ENCODE measurements at places on chromosomes 2 and 18.

DNA sequence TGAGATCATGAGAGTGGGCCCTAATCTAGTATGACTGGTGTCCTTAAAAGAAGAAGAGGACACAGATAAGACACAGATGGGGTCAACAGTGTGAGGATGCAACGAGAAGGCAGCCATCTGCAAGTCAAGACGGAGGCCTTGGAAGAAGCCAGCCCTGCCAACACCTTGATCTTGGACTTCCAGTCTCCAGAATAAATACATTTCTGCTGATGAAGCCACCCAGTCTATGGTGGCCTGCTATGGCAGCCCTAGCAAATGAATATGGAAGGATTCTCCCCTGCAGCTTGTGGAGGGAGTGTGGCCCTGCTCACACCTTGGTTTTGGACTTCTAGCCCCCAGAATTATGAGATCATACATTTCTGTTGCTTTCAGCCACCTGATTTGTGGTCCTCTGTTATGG lies 12.3 kb downstream of the CTIF start:
- DNase-seq = no peak

DNA sequence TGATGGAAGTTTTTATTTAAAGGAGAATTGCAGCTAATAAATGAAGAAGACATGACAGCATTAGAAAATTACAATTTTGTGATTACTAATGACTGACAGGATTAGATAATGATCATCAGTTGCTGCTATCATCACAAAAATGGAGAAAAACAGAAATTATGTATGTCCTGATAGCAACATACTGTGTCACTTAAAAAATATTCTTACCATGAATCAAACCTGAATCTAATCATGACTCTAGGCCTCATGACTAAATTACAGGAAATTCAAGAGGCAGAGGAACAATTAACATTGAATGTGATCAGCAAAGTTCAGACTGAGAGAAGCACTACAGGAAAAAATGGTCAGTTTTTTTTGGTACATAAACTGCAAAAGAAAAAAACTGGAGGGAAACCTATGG lies 147.8 kb downstream of the PMAIP1 start:
- DNase-seq = no peak

DNA sequence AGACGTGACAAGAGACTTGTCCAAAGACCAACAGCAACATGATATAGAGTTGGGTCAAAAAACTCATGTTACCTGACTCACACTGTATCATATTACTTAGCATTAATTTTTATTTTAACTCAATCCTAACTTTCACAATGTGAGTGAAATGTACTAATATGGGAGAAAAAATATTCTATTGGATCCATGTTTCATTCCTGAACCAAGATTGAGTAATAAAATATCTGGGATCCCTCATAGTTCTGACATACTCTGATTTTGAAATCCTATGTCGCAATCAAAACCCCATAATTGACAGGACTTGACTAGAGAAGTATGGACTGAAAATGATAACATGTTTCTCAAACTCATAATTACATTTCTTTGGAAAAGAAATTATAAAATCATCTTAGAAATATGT lies 190.4 kb downstream of the RIT2 start:
- DNase-seq = no peak

DNA sequence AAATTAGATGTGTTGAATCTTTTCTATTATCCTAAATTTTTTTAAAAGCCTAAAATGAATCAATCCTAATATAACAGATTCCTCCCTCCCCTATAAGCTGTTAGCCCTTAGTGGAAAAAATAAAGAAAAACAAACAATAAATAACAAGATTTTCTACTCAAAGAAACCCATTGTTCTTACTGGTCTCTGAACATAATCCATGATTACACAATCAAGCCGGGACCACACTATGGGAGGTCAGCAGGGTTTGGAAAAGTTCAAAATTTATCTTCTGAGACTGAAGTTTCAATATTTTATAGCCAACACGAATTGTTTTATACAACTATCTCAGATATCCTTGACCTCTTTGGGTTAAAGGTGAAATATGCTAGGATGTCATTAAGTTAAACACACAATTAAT lies 57.9 kb downstream of the DPP4 start:
- DNase-seq = no peak

DNA sequence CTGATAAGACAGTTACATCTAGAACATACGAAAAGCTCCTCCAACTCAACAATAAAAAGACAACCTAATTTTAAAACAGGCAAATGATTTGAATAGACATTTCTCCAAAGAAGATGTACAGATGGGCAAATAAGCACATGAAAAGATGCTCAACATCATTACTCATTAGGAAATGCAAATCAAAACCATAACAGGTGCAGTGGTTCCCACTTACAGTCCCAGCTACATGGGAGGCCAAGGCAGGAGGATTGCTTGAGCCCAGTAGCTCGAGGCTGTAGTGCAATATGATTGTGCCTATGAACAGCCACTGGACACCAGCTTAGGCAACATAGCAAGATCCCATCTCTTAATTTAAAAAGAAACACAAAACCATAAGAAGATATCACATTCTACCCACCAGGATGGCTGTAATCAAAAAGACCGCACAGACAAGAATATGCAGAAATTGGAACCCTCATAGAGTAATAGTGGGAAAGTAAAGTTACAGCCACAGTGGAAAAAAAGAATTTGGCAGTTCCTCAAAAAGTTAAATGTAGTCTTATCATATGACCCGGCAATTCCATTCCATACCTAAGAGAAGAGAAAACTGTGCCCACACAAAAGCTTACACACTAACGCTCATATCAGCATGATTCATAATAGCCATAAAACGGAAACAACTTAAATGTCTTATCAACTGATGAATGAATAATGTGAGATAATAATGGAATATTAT lies 30.5 kb upstream of the ARMC9 start:
- no peak for DNase-seq

DNA sequence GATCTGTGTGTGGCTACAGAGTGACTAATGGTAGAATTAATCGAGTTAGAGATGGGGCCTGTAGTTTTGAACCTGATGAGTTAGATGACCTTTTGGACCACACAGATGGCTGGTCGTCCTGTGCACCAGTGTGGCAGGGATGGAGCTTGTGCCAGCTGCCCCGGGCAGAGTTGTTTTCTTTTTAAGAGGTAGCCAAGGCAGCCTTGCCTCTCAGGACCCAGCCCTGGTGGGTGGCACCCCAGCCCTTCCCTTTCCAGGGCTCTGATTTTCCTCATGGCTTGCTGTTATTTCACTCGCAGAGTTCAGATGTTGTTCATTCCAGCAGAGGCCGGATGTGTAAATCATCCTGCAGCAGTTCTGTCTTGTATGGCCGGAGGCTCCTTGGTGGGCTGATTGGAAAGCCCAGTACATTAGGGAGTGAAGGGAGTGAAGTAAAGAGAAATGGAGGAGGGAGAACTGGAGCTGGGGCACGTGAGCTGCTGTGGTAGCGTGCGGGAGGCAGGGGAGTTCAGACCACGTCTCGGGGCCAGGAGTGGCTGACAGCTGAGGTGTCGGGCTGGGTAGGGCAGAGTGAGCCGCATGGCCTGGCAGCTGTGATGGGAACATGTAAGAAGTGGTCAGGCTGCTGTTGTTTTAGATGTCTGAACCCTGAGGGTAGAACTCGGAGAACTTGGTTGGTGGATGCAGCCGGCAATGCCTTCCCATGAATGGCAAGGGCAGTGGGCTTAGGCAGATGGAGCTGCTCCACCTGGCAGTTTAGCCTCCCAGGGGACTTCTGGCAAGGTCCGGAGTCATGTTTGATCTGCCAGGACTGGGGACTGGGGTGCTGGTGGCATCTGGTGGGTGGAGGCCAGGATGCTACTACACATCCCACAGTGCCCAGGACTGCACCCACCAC lies 28.8 kb downstream of the ASAP2 start:
- DNase-seq = no peak

- DNase-seq = no peak
Measured at GRCh38 chr2:143706354-143706753, 577.1 kb downstream of the ARHGAP15 start.

- peak; percentile 81 for DNase-seq
Measured at GRCh38 chr2:72367530-72368225, 220.0 kb upstream of the CYP26B1 start.

DNA sequence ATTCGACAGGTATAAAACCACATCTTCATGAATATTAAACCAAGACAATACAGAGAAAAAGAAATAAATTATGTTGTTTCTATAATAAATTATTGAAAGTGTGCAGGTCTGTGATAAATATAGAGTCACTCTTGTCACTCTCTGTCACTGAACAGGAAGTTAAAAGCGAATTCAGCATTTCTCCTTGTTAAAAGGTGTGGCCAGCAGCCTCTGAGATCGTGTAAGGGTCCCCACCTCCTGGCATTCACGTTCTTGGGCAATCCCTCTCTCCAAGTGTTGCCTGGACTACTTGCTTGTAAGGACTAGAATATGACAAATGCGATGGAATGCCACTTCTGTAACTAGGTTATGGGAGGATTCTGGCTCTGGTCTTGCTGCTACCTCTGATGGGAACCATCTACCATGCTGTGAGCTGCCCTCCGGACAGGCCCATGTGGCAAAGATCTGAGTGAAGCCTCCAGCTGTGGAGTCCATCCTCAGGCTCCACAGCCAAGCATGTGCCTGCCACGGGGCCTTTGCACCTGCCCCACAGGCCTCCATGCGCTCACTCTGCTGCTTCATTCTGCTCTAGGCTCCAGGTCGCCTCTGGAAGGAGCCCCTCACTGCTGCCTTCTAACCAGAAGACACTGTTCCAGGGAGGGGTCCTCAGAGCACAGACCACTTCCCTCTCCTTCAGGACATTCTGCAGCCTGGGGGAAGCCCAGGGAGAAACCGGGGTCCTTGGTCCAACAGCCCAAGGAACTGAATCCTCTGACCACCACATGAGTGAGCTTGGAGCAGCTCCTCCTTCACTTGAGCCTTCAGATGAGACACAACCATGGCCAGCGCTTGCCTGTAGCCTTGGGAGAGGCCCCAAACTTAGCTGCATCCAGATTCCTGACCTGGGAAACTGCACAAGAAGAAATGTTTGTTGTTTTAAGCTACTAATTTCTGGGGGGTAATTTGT lies 202.9 kb upstream of the HDAC4 start:
- no peak for DNase-seq

GRCh38 chr2:216555274-216555673 lies 56.6 kb downstream of the RPL37A start:
- peak; percentile 14 for DNase-seq

GRCh38 chr2:99734236-99734635 lies 244.4 kb upstream of the REV1 start:
- DNase-seq = no peak

DNA sequence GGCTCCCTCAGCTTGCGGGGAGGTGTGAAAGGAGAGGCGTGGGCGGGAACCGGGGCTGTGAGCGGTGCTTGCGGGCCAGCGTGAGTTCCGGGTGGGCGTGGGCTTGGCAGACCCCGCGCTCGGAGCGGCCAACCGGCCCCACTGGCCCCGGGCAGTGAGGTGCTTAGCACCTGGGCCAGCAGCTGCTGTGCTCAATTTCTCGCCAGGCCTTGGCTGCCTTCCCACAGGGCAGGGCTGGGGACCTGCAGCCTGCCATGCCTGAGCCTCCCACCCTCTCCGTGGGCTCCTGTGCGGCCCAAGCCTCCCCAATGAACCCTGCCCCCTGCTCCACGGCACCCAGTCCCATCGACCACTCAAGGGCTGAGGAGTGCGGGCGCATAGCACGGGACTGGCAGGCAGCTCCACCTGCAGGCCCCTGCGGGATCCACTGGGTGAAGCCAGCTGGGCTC lies 48.2 kb downstream of the RNF138 start:
- DNase-seq = no peak

DNA sequence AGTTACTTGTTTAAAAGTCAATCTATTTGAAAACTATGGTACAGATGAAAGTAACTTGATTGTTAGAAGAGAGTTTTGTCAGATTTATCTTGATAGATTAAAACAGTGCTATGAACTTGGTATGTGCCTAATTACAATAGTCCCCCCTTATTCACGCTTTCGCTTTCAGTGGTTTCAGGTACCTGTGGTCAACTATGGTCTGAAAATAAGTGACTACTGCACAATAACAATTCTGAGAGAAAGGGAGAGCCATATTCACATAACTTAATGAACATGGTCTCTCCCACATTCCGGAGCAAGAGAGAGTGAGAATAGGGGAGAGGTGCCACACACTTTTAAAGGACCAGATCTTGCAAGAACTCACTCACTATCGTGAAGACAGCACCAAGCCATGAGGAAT lies 13.2 kb upstream of the MAP4K4 start:
- DNase-seq = no peak

DNA sequence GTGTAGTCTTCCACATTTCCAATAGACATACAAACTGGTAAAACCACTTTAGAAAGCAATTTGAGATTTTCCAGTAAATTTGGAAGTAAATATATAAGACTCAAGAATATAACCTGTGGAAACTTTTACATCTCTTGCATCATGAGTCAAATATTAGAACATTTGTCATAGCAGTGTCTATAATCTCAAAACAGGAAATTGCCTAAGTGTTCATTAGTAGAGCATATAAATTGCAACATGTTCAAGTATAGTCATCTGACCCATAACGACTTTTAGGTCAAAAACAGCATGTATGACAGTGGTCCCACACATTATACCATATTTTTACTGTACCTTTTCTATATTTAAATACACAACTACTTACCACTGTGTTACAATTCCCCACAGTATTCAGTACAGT lies 555.9 kb upstream of the VRK2 start:
- no peak for DNase-seq

DNA sequence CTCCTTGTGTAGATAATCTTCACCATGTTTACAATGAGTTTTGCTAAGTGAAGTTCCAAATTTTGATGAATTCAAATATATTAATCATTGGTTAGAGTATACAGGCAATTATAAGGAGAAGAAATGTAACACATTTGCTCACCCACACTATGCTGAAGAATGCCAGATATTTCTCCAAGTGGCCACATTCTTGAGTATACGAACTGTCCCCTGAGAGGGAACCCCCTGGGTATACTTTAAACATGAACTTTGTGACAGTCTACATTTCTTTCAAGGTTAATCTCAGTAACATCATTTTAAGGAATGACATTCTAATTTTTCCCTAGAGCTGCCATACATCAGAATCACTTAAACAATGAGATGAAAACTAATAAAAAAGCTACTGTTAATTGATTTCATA lies 39.8 kb upstream of the CDKL4 start:
- no peak for DNase-seq

- no peak for DNase-seq
Measured at GRCh38 chr2:11433822-11434221, 32.1 kb downstream of the E2F6 start.

- DNase-seq = no peak
Measured at GRCh38 chr2:206570199-206570598, 72.1 kb upstream of the FAM237A start.

DNA sequence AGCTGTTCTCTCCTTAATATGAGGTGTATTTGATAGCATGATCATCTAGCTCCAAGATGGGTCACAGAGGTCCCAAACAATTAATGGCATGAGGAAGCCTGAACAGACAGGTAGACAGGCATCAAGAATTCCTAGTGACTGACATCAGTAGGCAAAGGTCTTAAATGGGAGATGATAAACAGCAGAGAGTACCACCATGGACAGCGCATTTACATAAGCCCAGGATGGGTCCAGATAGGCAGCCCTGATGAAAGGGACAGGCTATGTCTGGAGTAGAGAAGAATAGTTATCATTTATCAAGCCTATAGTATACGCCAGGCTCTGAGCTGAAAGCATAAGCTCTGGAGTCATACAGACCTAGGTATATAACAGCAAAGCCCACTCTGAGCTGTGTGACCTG lies 434.7 kb upstream of the SETBP1 start:
- DNase-seq = no peak

- DNase-seq = no peak
Measured at GRCh38 chr18:44673256-44673880, 7.3 kb upstream of the SETBP1 start.

Measured in T1000 (cell line).